A172 (cell line): ENCODE measurements at places on chromosomes 7 and 10.
A peak's percentile ranks its signal among the peaks of the same experiment; 100 is the strongest.

DNA sequence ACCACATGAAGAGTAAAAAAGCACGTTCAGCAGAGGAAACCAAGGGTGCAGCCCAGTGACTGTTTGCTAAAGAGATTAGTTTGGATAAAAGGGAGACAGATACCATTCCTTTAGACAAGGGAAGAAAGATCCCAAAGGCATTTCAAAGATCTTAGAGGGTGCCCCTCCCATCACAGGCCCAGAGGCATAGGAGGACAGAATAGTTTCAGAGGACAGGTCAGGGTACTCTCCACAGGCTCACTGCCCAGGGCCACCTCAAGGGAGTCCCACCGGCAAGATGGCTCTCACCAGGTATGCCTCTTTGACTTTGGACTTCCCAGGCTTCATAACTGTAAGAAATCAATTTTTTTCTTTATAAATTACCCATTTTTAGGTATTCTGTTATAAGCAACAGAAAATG is 4.7 kb upstream of the TCTN3 start:
- DNase-seq, result no peak

GRCh38 chr10:3829156-3830050 is 44.4 kb upstream of the KLF6 start:
- no peak for DNase-seq

- no peak for DNase-seq
These were observed 19.4 kb downstream of the ITGB1 start for GRCh38 chr10:32938554-32939061.

DNA sequence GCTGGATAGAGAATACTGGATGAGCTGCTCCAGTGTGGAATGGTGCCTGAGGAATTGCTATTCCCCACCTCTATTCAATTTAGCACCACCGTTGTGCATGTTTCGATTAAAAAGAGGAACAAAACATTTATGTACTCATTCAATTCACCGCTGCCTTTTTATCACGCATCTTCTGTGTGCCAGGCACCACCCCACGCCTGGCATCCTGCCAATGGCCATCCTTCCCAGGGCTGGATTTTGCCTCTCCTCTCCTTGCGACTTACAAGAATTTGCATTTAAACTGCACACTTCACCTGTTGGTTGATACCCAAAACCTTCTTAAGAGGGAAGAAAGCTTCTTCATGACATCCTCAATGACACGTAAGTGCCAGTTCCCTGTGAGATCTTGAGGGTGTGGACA is 110.2 kb upstream of the DPP6 start:
- DNase-seq, result no peak

DNA sequence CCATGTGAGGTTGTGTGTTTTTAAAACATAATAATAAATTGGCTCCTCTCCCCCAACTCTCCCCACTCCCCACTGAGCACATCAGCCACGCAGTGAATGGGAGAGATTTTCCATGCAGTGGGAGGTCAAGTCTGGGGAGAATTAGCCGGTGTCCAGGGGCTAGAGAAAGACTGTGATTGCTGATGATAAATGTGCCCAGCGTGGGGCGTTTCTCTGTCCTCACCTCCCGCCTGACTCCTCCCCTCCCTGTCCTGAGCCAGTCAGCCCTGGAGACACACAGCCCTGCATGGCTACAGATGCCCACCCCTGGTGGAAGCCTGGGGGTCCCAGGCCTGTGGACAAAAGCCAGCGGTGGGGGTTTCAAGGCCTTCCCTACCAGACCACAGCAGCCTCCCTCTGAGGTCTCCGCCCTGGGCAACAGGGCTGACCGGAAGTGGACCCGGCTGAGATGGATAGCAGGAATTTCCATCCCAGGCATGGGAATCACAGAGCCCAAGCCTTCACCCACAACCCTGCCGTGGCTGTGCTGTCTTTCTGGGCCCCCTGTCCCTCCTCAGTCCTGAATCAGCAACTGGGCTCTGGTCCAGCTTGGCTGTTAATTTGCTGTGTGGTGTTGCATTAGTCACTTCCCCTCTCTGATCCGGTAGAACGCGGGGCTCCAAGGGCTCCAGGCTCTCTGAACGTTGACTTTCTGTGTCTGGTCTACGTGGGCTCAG is 46.8 kb upstream of the SLC29A3 start:
- DNase-seq, result peak; percentile 73

GRCh38 chr7:134761266-134761665 is 18.2 kb upstream of the CALD1 start:
- no peak for DNase-seq

DNA sequence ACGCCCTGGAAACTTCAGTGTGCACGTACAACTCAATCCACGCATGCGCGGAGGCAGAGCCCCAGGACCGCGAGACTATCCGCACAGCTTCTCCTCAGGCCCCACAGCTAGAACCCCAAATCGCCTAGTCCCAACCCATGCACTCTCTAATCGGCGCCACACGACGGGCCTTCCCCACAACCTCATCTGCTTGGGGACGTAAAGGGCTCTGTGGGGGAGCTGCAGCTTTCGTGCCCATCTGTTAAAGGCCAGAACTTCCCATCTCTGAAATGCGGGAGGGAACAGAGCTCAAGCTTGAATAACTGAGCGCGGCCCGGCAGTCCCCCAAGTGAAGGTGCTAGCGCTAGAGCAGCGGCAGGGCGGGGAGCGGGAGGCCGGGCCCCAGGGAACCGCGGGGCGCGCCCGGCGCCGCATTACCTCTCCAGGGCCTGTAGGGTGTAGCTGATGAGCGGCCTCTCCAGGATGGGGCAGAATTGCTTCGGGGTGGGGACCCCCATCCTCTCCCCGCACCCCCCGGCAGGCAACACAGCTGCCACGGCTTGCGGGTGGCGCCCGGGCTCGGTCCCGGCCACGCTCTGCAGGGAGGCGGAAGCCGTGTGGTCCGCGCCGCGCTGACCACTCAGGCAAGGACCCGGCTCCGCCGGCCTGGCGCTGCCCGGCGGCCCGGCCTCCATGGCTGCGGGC is 547 bp downstream of the CRPPA start:
- peak; percentile 60 for DNase-seq

DNA sequence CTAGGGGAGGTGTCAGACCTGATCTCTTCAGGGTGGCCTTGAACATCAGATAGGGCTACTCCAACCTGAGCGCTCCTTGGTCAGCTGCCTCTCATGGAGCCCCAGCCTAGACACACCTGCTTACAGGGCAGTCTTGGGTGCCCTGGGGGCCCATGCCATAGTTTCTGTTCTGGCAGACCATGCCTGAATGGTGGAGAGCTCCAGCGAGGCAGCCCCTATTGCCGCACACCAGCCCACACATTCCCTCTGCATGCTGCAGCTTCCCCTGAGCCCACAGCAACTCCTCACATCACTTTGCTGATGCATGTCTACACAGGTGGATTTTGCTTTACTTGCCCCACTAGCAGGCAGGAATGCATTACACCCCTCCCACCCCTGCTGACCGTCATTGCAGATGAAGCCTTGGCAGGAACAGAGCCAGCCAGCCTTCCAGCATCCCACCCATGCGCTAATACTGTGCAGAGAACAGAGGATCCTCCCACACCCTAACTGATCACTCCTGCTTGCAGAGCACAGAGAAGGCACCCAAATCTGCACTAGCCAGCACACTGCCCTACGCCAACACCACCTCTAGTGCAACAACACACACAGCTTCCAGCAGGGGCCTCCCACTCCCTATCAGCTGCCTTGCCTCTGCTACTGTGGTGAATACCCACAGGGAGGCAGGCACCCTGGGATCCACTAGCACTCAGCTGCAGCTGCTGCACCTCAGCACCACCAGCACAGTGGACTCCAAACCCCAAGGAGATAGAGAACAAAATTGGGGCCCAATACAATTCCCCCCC is 43.0 kb upstream of the GRM3 start:
- no peak for DNase-seq

- peak; percentile 3 for DNase-seq
These were observed 35.6 kb downstream of the PRKAR2B start for GRCh38 chr7:107080099-107080505.

- no peak for DNase-seq
These were observed 28.9 kb downstream of the TARP start for GRCh38 chr7:38244516-38244915.

- no peak for DNase-seq
These were observed 665 bp downstream of the INSYN2A start for GRCh38 chr10:127195571-127196281.

DNA sequence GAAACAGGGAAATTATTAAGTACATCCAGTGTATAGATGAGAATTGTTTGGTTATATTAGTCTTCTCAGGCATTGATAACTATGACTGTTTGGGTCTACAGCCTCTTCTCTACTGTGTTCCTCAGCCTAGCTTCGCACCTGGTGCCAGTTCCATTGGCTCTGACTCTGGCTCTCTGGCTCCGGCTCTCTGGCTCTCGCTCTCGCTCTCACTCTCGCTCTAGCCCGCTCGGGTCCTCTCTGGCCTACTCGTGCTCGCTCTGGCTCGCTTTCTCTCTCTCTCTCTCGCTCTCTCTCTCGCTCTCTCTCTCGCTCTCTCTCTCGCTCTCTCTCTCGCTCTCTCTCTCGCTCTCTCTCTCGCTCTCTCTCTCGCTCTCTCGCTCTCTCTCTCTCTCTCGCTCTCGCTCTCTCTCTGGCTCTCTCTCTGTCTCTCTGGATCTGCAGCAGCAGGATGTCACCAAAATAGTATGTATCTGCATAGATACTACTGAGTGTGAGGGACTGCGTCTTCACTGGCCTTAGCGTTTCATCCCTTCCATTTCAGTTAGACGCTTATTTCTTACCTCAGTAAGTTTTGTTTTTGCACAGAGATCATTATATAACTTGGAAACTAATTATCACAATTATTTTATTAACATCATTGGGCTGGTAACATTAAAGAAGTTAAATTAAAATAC is 6.5 kb upstream of the SSBP1 start:
- DNase-seq, result no peak

DNA sequence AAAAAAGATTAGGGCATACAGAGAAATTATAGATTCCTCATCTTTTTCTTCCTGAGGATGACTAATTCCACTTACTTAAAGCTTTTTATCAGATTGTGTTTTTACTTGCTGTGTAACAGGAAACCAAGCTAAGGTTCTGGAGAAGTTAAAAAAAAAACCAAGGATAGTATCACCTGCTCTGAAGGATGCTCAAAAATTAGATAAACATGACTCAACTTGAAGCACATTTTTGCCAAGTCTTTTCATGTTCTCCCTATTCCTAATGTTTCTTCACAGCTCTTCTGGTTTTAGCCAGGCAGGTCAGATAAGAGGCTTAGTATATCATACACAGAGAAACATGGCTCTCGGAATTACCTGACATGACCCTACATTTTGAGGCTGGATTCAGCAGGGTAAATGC is 90.3 kb downstream of the CPEB3 start:
- peak; percentile 52 for DNase-seq

- peak; percentile 36 for DNase-seq
These were observed 22.2 kb upstream of the EXOC4 start for GRCh38 chr7:133230591-133231194.

GRCh38 chr10:51656503-51656902 is 42.9 kb downstream of the CSTF2T start:
- DNase-seq, result no peak

DNA sequence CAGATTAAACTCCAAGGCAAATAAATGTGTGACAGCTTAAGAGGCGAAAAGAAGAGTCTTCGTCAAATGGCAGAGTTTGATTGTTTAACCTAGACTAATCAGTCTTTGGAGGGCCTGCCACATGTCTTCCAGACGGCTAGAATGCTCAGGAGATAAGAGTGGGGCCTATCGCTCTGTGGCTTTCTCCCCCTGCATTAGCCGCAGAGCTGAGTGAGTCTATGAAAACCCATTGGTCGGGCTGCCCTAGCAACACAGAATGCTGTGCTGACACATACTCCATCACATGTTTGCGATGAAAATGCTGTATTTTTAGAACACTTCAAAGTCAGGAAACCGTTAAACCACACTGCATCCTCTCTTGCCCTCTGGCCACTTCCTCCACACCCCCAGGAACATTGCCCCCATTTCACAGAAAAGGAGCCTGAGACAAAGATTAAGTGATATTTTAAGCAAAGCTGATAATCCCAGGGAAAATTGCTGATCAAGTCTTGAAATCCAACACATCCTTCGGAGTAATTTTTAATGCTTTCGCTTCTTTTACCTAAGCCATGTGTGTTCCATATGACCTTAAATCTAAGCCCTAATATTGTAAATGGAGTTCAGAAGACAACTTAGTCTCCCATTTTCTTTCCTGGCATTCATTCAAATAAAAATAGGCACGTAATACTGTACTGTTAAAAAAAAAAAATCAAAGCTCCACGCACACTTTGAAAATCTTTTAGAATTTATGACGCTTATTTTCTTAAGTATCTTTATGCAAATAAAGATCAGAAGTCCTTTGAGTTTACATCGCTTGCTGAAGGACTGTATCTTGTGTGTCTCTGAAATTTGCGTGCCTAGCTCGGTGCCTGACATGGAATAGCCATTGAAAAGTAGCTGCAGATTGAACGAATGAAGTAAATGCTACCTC is 161.2 kb downstream of the CELF2 start:
- DNase-seq, result peak; percentile 57

DNA sequence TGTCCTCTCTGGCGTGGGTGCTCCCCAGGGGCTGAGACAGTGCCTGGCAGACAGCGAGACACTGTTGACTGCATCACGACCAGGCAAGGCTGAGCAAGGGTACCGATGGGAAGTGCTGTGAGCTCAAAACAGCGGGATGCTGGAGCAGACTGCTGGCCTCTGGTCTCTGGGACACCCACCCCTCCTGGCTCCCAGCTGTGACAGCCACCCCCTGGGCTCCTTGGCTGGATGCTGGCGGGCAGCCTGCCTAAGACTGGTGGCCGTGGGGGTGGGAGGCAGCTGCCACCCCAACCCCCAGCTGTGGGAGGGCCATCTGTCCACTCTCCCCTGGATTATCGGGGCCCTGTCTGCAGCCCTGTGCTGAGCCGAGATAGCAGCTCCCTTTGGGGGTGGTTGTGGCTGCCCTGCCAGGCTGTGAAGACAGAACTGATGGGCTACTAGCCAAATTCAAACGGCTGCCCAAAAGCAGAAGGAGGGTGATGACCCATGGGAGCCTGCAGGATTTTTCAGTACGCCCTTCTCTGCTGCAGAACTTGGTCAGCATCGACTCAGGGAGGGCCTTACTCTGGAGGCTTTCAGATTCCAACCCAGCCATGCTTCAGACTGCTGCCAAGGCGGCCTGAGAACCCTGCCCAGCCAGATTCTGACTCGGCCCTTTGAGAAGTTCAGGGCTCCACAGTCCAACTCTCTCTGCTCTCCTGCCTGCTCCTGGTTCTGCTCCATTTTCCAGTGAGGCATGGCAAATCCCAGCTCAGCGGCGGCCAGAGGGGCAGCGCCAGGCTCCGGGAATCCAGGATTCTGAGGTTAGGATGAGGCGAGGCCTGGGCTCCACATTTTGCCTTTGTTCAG is 125.3 kb downstream of the NEURL1 start:
- DNase-seq, result no peak

GRCh38 chr10:55793024-55793423 is 568.0 kb downstream of the ZWINT start:
- DNase-seq, result peak; percentile 3

GRCh38 chr10:23197416-23197861 is 5.3 kb downstream of the PTF1A start:
- no peak for DNase-seq

DNA sequence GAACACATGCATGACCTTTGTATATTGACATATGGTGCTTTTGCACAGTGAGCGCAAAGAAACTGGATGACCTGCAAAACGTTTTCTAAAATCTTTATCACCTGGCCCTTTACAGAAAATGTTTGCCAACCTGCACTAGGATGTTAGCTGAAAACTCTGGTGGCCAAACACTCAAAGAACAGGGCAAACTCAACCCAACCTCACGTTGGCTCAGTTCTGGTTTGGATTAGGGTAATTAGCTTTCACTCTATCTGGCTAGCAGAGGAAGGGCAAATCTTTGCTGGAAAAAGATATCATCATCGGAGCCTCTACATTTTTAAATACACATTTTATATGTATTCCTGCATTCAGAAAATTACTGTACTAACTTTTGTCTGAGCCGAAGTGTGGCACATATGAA is 688.9 kb downstream of the PHTF2 start:
- DNase-seq, result no peak
